AG10803 (cell line): ENCODE measurements at places on chromosomes 4 and X.

- peak; percentile 61 for DNase-seq
Measured at GRCh38 chrX:19904778-19905367, 17.5 kb upstream of the SH3KBP1 start.

DNA sequence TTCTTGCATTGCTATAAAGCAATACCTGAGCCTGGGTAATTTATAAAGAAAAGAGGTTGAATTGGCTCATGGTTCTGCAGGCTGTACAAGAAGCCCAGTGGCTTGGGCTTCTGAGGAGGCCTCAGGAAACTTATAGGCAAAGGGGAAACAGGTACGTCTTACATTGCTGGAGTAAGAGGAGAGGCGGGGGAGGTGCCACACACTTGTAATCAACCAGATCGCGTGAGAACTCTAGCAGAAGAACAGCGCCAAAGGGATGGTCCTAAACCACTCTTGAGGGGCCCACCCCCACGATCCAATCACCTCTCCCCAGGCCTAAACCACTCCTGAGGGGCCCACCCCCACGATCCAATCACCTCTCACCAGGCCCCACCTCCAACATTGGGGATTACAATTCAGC, 50.6 kb upstream of the SHOX start:
- DNase-seq, result no peak

GRCh38 chr4:82430964-82431745, 765 bp downstream of the ENOPH1 start:
- DNase-seq, result peak; percentile 40

GRCh38 chr4:77595364-77595973, 10.2 kb upstream of the CXCL13 start:
- no peak for DNase-seq

DNA sequence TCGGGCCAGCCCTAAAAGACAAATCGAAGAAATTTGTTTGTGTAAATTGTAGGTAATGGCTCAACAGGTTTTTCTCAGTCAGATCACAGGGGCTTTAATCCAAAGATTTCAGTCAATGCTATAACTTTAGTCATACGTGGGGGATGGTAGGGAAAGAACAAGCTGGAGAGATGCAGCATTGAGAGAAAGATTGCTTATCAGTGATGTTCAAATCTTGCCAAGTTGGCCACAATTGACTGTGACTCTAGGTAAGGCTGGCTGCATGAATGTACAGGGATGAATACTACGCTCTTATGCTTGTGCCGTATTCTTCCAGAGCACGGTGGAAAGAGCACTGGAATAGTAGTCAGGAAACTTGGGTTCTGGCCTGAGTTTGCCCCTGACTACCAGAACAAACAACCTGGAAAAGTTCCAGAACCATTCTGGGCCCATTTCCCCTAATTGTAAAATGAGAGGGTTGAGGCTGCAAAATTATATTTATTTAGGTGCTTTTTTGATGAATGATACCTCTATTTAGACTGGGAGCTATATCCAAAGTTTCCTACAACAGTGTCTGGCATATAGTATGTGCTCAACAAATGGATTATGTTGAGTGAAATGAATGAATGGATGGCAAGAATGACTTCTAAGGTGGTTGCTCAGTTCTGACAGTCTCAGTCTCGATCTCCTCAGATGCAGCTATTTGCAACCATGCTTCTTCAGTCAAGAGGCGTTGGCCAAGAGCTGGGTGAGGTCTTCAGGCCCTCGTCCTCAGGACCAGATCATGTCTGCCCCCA, 44.4 kb downstream of the TSC22D3 start:
- no peak for DNase-seq

- DNase-seq, result no peak
Measured at GRCh38 chrX:135383249-135383648, 38.5 kb upstream of the SMIM10L2A start.

GRCh38 chr4:52868133-52868532, 6.0 kb downstream of the RASL11B start:
- DNase-seq, result no peak

DNA sequence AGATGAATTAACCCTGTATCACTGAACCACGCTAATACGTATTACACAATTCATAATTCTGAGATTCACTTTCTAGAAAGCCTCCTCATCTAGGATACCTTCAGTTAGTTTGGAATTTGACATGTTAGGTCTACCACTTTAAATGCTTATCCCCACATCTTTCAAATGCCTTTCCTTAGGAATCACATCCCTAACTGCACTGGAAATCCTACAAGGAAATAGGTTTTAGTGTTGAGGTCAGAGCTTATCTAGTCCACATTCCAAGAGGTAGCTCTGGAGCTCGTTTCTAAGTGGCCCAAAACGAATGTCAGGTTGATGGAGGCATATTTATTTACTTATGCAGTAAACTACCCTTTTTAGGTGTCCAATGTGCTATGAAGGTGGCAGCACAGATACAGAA, 18.0 kb downstream of the PDHA1 start:
- DNase-seq, result no peak

GRCh38 chr4:27973056-27973455, 1112.4 kb downstream of the STIM2 start:
- DNase-seq, result no peak
